Left cardiac atrium (tissue), 4 donors: ENCODE measurements at places on chromosomes 2 and 18.

GRCh38 chr18:54765636-54766375 is 62.5 kb upstream of the RAB27B start:
- DNase-seq, result no peak

GRCh38 chr2:50535256-50535655 is 496.7 kb downstream of the NRXN1 start:
- DNase-seq, result no peak

- no peak for DNase-seq
Observed at GRCh38 chr18:33421225-33421624, 19.3 kb downstream of the CCDC178 start.

GRCh38 chr18:7173216-7173615 is 55.6 kb upstream of the LAMA1 start:
- no peak for DNase-seq

DNA sequence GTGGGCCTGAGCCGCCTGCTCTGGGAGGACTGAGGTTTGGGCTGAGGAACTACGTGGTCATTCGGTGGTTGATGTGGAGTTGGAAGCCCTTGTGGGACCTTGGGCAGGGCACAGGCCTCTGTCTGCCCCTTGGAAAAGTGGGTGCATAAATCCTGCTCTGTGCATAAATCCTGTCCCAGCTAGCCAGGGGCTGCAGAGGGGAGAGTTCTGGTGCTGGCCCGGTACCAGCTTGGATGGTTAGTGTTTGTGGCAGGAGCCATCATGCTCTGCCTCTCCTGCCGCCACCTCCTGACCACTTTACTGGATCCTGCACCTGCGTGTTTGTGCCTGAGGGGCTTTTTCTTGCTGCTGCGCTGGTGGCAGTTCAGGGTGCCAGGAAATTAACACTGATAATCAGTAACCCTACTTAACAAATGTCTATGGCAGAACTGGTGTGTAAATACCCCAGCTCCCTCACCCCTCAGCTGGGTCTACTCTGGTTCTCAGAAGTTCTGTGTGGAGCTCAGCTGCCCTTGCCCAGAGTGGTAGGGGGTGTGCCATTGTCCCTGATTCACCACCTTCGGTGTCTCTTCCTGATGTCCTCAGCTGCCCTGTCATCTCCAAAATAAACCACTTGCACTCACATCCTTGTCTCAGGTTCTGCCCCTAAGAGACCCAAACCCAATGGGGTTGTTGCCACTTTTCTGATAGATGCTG is 156.8 kb downstream of the GLI2 start:
- DNase-seq, result no peak

- DNase-seq, result no peak
Observed at GRCh38 chr2:166384774-166385173, 9.0 kb upstream of the SCN9A start.

- DNase-seq, result no peak
Observed at GRCh38 chr2:12269041-12269972, 447.4 kb upstream of the TRIB2 start.

DNA sequence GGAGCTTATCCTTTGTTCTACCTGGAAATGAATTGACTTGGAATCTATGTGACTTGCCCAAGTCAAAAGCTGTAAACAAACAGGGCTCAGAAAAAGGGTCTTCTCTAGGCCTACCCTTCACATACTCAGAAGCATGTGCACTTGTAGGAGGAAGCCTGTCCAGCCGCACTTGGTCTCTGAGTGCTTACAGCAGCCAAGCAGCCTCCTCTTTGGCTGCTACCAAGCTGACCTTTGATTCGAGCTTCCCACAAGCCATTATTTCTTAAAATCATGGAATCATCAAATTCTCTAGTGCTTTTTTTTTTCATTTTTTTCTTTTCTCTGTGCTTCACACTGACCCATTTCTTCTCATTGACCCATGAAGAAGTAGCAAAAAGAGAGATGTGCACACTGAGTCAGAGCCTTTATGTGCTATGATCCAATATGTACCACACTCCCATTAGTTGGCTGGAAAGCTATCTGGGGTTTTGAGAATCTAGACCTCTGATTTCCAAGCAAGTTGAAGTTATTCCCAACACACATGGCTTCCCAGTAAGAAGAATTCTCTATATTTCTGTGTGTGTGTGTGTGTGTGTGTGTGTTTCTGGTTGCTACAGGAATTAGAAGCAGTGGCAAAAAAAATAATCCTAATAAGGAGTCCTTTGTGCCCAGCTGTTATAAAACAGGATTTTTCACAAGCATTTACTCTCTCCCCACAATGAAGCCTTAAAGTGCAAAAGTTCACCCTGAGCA is 550.3 kb upstream of the TNP1 start:
- DNase-seq, result no peak

- DNase-seq, result no peak
Observed at GRCh38 chr18:23204589-23205235, 69.4 kb downstream of the CABLES1 start.

DNA sequence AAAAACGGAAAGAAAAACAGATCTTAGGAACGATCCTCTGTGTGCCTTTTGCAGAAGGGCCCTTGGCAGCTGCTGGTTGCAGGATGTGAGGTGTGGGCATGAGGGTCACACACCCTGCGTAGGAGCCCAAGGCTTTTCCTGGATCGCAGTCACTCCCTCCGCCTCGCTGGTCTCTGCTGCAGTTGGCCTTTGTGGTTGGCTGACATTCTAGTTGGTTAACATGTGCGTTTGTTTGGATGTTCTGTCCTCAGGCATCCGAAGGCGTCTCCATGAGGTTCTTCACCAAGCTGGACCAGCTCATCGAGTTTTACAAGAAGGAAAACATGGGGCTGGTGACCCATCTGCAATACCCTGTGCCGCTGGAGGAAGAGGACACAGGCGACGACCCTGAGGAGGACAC is 61.7 kb downstream of the INPP5D start:
- no peak for DNase-seq
